ENCODE measurements at places on chromosomes 4 and X.

DNA sequence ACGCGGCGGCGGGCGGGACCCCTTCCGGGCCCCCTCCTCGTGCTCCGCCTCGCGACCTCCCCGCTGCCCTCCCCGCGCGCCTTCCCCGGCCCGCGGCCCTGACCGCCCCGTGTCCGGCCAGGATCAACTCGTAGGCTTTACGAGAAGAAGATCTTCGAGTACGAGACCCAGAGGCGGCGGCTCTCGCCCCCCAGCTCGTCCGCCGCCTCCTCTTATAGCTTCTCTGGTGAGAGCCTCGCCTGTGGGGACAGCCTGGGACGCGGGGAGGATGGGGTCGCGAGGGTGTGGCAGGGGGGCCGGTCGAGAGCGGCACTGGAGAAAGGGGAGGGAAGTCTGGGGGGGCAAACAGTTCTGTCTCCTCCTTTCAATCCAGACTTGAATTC, 465 bp downstream of the EMD start:
- no peak for DNase-seq

GRCh38 chrX:26580021-26580420, 364.1 kb downstream of the MAGEB5 start:
- no peak for DNase-seq

- no peak for DNase-seq
These were observed 652.1 kb upstream of the AADAT start for GRCh38 chr4:170741856-170742255.

- no peak for DNase-seq
These were observed 145.3 kb upstream of the VCX3B start for GRCh38 chrX:8319359-8319758.

DNA sequence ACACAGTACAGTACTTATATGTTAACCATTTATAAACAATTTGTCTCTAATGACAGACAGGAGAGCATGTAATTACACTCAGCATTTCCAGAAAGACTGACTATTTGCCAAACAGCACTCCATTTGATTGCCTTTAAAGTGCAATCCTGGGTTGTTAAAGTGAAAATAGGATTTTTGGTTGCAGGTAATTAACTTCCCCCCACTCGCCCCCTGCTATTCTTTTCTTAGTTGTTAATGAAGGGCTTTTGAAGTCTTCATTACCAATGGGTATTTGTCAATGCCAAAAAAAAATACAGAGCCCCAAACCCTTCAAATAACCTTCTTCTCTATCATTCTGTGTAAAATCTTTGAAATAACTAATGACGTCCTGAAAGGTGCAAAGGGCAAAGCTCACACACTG, 825.6 kb downstream of the STPG2 start:
- DNase-seq = no peak

- no peak for DNase-seq
These were observed 18.2 kb upstream of the ABLIM2 start for GRCh38 chr4:8176547-8177399.

- no peak for DNase-seq
These were observed at the start of gene GAB3 for GRCh38 chrX:154750301-154751202. Gene GAB3, minus strand, starts transcription at chrX:154751077. Its CDS starts 52 bp downstream, at chrX:154751025.

DNA sequence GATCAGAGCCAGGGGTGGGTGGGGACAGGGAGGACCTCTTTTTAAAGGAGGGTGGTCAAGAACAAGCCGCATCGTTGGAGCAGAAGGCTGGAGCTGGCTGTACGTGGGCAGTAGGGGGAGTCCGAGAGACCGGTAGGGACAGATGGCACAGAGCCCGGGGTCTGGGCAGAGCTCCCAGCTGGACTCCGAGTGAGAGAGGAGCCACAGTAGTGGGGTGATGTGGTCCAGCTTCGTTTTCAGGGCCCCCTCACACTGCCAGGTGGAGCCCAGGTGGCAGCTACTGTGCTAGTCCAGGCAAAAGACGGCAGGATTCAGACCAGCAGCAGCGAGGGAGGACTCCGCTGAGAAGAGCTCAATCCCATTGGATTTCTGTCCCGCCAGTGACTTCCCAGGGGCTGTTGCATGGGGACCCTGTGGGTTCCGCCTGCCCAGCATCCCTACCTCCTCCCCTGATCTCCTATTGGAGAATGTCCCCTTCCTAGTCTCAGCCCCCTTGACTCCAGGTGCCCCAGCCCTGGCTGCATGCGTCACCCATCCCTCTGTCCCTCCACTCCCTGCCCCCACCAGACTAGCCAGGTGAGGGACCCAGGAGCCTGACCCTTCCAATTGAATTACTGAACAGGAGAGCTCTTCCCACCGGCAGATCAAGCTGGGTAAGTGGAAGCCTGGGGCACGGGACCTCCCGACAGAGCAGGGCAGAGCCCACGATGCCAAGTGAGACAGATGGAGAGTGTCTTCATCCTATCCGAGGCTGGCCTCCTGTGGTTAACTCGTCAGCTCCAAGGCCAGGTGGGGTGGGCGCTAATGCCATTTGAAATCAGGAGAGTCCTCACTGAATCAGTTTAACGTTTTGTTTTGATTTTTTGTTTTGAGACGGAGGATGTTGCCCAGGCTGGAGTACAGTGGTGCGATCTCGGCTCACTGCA, 2.9 kb downstream of the ARHGAP4 start:
- no peak for DNase-seq

- no peak for DNase-seq
These were observed 8.1 kb downstream of the GPRASP3 start for GRCh38 chrX:102728646-102729045.

DNA sequence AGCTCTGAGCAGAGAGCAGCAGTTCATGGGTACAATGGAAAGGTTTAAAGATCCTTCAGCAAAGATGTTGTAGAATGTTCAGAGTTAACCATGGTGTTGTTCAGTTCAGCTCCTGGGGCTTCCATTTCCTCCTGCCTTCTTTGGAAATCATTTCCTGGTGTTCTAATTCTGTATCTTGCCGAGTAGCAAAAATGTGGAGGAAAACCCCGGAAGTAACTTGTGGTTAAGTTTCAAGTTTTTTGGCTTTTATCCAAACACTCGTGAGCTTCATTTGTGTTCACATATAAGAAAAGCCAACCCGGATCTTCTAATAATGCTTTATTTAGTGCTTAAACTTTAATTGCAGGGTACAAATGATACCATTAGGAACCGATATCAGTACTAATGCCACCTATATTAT, 33.6 kb upstream of the ARX start:
- no peak for DNase-seq

- DNase-seq = no peak
These were observed 94.1 kb downstream of the BCOR start for GRCh38 chrX:40003428-40004245.

- no peak for DNase-seq
These were observed 8.4 kb downstream of the UGT8 start for GRCh38 chr4:114607056-114607455.

DNA sequence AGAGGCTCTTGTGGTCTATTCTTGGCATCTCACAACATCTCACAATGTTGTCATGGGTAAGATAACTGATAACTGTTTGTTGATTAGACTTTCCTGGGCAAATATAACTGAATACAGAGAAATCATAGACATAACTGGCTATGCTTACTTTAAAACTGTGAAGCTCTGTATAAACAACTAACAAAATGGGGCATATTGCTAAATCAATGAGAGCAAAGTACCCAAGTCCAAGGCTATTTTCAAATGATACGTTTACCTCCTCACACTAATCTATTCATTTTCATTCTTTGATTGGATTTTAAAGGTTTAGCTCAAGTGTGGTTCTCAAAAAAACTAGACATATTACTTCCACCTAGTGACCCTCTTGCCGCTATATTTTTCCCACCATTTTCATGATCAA, 38.6 kb downstream of the AMELX start:
- no peak for DNase-seq

- no peak for DNase-seq
These were observed 8.4 kb downstream of the CORIN start for GRCh38 chr4:47829438-47829837.

- no peak for DNase-seq
These were observed at the start of gene COL4A6 for GRCh38 chrX:108438110-108438623. Gene COL4A6, minus strand, starts transcription at chrX:108438422. Its CDS starts 226 bp downstream, at chrX:108438196.

- DNase-seq = no peak
These were observed 364.8 kb downstream of the PCDH10 start for GRCh38 chr4:133513901-133514300.

GRCh38 chr4:127889903-127890302, 9.2 kb downstream of the PLK4 start:
- no peak for DNase-seq

- DNase-seq = no peak
These were observed 254.6 kb upstream of the LDB2 start for GRCh38 chr4:17152941-17153540.

- DNase-seq = no peak
These were observed 7.9 kb downstream of the BDH2 start for GRCh38 chr4:103091601-103092223.

DNA sequence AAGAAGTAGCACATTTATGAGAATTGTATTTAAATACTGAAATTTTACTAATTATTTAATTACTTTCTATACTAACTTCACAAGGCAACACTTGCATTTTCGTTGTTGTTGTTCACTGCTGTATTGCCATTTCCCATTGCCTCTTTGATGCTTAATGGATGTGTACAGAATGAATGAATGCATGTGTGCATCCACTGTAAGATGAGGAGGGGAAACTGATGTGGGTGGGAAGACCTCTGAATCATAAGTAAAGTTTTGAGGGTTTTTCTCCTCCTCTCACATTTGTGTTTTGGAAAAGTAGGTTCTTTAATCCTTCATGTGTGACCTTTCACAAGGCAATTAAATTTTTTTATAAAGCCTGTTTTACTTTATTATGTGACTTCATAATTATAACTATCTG, 46.8 kb downstream of the PDLIM5 start:
- DNase-seq = no peak

GRCh38 chr4:100098681-100099080, 91.6 kb downstream of the DDIT4L start:
- no peak for DNase-seq

DNA sequence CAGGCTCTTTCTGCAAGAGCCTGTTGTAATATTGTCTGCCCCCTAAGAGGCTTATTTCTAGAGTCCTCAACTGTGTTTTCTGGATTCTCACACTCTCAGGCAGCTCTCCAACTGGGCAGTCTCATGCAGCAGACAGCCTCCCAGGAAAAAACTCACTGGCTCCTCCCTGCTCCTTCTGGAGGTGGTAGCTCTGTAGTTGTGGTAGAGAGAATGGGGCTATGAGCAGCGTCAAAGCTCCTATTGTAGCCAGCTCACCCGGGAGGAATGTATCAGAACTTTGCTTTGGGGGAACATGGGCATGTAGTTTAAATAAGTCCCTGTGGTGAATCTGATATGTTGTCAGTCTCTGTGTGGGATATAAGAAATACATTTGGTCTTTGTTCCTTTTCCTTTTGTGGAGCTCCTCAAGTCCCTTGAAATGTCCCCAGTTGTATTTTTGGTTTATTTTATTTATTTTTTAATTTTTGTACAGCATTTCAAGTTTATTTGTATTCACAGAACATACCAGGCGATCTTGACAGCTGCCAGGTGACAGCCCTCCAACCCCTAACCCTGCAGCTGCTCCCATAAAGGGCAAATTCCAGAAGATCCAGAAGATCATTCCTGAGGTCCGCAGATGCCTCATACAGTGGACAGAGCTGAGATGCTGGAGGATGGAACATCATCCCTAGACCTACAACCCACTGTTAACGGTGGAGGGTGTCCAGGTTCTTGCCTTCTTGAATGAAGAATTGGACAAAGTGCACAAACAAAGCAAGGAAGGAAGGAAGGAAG, 45.7 kb downstream of the TRIM61 start:
- DNase-seq = no peak

DNA sequence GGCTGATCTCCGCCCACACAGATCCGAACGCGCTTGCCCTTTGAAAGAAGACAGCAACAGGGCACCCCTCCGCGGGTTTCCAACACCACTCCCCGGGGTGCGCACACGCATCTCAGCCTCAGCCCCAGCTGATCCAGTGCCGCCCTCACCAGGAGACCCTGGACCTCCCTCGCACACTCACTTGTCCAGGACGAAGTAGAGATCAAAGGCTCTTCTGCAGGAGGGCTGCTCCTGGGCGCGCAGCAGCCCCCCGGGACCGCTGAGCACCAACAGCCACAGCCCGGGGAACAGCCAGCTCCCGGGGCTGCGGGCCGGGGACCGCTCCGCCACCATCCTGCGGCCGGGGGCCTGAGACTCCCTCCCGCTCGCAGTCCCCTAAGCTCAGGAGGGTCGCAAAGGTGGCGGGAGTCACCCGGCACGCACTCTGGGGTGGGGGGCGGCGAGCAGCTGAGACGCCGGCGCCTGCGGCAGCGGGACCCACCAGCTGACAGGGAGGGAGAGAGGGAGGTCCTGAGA, 743 bp downstream of the ANTXR2 start:
- DNase-seq = no peak

DNA sequence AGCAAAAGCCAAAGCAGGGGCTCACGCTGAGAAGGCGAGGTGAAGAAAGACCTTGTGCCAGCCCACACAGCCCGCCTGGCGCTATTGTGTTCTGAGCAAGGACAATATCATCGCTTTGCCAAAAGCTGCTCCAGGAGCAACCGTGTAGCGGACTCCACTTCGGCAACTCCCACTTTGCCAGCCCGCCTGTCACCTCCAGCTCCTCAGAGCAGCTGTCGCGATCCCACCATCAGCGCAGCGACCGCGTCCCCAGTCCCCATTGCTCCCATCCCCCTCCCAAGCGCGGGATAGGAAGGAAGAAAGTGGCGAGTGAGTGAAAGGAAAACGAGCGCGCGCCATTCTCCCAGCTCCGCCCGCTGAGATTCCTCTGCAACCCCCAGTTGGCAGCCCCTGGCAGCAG, 759 bp downstream of the ZC4H2 start:
- DNase-seq = no peak

DNA sequence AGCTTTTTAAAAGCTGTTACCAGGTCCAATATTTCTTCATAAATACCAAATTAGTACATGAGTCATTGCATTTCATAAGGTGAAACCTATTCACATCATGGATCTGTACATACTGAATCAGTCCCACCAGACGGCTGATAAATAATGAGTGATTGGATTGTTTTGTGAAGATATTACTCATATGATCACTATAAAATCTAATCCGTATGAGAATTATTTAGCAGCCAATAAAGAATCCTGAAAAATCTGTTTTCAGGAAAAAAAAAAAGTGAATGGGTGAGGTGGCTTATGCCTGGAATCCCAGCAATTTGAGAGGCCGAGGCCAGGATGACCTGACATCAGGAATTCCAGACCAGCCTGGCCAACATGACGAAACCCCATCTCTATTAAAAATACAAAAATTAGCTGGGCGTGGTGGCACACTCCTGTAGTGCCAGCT, 438.1 kb downstream of the INPP4B start:
- DNase-seq = no peak

GRCh38 chr4:156556336-156556735, 415.3 kb downstream of the PDGFC start:
- DNase-seq = no peak

DNA sequence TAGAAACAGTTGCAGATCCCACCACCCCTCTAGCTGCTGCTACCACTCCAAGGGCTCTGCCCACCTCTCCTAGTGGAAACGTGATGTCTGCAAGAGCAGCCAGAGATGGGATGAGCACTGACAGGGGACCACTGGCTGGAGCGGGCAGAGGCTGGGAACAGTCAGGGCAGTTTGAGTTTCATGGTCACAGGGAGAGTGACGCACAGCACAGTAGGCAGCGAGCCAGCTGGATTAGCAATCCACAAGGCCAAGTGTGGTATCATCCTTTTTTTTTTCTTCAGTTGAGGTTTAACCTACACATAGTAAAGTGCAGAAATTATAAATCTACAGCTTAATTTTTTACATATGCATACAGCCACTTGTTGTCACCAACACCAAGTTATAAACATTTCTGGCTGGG, 6.4 kb upstream of the SCML2 start:
- no peak for DNase-seq
